ENCODE measurements at places on chromosomes 12 and 14. TPM values are rescaled to one million over a fixed set of nuclear protein-coding genes. Genes with fewer than 3 reads are reported as not detected.

Gene GPR135
- 5.7 TPM for total RNA-seq

Gene GUCY2C
- not detected for total RNA-seq

Gene PTHLH
- total RNA-seq = 0.99 TPM

Gene KCNH3
- 7.9 TPM for total RNA-seq

Gene FGD6
- 14.5 TPM for total RNA-seq

Gene MYF5
- 6.3 TPM for total RNA-seq

Gene RFX4
- total RNA-seq = not detected

Gene HIF1A
- total RNA-seq = 171 TPM

Gene SLCO1B1
- not detected for total RNA-seq

Gene LRP1-AS
- not detected for total RNA-seq

Gene AICDA
- 0.23 TPM for total RNA-seq
